ENCODE measurements at places on chromosomes 1 and 21. TPM values are rescaled to one million over a fixed set of nuclear protein-coding genes. Genes with fewer than 3 reads are reported as not detected.

BEST4 gene
- 1.4 TPM for total RNA-seq

GRCh38 chr21:36654324-36654723 is 44.6 kb upstream of the SIM2 start:
- DNase-seq: no peak

SYTL1 gene
- total RNA-seq: 103 TPM

DNA sequence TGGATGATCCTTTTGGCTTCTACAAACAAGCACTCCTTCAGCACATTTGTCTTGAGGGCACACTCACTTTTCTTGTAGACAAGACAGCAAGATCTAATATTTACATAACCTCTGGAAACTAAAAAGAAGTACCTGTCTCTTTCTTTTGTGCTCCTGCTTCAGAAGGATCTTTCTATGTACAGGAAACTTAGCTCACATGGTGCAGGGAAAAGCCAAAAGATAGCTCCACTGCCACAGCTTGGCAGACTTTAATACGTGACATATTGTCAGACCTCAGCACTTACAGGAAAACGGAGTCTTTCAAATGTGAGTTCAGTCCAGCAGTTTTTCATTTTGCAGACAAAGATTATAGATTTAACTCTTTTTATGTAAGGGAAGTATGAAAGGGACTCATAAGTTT is 225.5 kb upstream of the SAMSN1 start:
- no peak for DNase-seq
